ENCODE measurements at places on chromosomes 12 and 14.

DNA sequence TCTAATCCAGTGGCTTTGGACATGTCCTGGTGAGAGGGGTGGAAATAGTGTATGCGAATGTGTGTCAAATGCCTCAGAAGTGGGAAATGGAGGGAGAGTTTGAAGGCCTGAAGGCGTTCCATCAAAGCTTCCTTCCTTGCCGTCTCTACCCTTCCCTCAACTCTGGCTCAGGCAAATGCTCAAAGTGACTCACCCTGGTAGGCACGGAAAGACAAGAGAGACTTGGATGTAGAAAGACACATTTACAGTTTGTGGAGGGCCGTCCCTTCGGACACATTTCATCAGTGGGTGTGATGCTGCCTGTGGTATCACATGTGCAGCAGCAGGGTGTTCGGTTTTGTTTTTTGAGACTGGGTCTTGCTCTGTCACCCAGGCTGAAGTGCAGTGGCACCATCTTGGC lies 36.7 kb downstream of the CHST11 start:
- DNase-seq, result no peak

DNA sequence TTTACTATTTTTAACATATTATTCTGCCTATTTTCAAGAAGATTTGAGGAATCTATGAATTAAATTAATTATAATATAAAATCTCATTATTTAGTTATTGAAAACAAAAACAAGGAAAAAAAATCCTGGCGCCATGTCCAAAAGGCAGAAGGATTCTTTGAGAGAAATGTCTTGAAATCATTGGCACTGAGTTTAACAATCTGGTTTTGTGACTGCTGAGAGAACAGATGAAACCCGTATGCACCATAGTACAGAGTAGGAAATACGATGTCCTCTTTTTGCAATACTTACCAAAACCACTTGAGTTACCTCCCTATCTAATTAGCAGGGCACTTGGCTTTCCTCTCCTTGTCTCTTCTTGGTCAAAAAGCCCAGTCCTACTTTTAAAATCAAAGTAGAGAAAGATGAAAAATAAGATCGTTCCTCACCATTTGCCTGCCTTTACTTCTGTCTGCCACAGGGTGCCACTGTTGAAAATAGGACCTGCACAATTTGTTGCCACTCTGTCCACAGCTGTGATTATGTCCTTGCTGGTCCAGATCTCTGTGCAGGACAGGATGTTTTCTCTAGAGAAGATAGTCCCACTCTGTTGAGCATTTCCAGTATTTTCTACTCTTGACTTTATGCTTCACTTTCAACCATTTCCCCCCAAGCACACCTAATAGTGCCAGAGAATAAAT lies 179.7 kb downstream of the PDZRN4 start:
- no peak for DNase-seq

GRCh38 chr12:39074063-39074462 lies 168.7 kb upstream of the CPNE8 start:
- no peak for DNase-seq

DNA sequence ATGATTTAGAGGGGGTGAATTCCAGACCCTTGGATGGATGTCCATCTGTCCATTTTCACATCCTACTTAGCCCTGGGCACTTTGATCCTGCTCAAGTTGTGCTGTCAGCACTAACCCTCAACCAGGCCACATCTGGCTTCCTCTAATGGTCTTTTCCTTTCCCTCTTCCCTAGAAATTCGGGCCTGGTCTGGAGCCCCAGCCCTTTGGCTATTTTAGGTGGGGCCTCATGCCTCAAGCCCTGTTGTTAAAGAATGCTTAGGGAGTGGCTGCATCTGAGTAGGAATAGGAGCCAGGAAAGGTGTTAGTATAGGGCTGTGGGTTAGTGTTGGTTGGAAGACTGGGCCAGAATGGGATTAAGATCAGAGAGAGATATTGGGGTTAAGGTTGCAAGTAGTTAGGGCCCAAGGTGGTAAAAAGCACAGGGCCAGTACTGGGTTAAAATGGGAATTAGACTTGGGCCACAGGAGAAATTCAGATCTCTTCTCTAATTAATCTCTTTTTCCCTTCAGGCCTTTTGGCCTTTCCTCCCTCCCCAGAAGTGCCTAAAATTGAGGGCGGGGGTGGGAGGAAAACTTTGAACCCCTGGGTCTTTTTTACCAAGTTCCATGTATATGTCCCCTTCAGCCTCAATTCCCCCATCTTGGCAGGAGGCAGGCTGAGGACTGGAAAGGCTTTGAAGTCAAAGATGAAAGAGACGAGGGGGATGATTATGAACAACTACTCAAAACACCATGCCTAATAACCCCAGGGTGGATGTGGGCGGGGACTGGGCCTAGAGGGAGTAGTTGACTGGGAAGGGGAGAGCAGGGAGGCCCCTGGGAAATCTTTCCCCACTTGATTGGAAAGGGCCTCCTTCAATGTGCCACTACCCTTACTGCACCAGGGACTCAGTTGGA lies 4.0 kb upstream of the ZNF385A start:
- no peak for DNase-seq

GRCh38 chr12:30417697-30418231 lies 277.9 kb downstream of the IPO8 start:
- DNase-seq, result no peak
